ENCODE measurements at places on chromosomes 4 and X.

DNA sequence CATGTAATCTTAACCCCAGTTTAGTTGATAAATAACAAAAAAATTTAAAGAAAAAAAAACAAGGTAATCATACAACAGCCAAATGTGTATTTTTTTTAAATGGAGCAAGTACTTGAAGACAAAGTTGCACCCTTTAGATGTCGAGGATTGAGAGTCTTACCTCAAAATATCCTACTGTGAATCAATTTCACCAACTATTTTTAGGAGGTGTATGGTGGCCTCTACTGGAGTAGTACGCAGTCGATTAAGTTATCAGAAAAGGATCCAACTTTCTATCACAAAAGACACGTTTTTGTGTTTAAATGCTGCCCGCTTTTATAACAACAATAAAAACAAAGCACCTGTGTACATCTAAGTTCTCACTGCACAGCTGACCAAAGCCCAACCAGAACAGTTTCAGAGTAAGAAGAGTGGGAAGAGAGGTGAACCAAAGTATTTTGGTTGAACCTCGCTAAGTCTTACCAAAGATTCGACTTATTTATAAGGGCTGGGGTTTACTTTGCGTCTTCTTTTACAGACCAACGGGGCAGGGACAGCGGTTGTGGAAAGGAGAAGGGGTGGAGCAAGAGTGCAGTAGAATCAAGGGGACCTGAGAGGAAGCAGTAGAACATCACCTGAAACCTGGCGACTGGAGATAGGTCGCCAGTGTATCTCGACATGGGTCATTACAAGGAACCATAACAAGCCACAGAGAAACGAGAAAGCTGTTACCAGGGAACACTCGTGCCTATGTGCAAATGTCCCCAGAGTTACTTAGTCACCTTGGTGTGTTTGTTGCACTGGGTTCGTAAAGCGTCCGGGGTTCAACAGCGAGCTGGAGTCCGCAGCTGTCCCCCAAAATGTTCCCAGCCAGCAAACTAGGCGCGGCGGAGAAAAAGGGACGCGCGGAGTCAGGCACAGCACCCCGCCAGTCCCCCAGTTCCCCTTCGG lies 1.1 kb downstream of the RPS6KA6 start:
- DNase-seq = no peak

DNA sequence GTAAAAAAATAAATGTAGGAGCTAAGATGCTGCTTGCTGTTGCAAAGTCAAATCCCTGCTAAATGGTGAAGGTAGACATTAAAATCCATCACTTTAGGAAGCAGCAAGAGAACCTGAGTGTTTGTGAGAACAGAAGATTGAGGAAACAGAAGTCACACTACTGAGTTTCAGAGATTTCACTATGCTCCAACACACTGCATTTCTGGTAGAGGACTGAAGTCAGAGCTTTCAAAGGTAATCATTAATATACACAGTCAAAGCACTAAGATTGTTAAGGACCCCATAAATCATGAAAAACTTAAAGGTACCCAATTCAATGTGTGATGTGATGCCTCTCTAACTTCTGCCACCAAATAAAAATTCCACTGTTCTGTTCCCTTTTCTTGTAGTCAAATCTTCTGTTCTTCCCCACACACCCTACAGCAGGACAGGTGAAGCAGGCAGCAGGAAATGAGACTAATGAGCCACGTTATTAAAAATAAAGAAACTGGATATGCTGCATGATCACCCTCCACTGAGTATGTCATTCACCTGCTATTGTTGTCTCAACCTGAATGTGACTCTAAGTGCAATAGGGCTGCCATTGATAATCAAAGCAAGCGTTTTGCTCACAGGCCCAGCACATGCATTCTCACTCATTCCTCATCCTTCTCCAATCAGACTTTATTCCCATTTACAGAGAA lies 28.9 kb upstream of the APELA start:
- DNase-seq = no peak

DNA sequence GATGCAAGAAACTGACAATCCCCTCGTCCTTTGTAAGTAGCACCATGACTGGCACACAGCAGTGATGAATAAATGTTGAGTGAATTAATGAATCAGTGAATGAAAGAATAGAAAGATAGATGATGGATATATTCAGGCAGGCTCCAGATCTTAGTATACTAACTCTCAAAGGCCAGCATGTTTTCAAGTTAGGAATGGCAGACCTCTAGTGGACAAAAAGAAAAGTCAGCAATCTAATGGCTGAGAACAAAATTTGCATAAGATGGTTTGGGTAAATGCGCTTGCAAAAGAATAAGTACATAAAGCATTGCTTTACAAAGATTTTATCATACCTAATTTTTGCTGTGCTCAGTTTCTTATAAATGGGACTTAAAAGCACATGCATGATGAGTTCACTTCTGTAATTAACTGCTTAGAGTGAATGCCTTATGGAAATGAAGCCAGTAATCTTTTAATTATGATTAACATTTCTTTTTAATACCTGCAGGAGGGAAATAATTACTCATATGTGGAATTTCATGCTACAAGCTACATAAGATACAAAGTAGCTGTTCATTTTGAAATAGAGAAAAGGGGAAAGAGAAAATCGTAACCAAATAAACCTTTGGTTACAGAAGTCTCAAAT lies 126.9 kb upstream of the GPRIN3 start:
- no peak for DNase-seq

DNA sequence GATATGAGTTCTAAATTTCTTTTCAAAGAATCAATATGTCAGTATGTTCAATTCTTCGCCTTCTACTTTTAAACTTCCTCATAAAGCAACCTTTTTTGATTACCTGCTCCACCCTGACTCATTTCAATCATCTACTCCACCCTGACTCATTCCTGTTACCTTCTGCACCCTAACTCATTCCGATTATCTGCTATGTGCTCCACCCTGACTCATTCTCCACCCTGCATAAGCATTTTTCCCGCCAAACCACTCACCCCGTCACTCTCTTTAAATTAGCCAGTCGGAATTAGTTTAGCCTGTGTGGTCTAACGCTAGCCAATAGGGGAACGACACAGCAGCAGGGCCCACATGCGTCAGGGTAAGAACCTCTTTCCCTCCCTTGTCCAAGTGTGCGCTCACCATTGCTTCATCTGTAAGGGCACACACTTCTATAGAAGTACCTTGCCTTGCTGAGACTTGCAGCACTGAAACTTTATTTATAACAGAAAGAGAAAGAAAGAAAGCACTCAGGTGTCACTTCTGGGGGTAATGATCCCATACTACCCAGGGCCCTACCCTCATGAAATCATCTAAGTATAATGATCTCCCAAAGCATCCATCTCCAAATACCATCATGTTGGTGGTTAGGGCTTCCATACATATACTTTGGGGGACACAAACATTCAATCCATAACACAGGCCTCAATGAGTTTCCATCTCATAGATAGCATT lies 875.2 kb downstream of the RAPGEF2 start:
- DNase-seq = no peak

DNA sequence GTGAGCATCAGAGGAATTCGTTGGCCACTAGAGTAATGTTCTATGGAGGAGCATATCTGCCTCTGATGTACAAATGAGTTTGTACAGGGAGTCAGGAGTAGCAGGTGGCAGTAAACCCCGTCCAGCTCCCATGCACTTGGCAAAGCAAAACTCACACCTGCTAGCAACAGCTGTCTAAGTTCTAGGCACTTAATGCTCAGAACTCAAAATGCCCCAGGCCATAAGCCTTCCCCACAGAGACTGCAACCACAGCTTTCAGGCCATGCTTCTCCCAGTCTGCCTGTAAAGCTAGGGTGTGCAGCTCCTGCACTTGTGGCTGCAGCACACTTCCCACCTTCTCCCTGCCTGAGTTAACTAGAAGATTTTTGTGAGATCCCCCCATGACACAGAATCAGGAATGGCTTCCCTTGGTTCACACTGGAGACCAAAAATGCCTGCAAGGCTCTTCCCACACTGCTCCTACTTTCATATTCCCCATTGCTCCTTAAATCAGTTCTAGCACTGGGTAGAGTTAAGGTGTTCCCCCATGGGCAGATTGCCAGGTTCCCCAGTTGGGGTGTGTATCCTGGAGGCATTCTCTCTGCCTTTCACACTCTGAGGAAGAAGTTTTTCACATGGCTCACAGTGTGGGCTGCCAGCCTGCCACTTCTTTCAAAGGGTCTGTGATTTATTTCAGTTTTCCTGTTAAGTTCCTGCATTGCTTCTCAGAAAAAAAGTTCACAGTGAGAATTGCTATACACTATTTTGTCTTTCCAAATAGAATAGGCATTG lies 189.9 kb downstream of the STPG2 start:
- DNase-seq = no peak

GRCh38 chr4:99625369-99625768 lies 32.3 kb downstream of the C4orf54 start:
- DNase-seq = no peak

DNA sequence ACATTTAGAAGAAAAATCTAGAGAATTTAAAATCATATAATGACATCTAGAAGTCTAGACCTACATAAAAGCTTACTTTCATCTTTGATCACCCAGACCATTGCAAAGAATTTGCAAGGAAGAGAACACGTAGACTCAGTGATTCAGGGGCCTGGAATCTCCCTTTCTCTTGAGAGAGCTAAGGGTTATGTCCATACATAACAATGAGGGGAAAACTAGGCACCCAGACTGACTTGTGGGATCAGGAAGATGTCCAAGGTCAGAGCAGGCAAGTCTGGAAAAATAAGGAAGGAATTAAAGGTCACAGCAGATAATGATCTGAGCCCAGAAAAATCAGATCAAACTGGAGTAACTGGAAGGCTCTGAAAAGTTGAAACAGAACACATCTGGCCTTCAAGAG lies 198.4 kb upstream of the SFRP2 start:
- DNase-seq = no peak

GRCh38 chr4:8297691-8298485 lies 28.3 kb downstream of the HTRA3 start:
- DNase-seq = no peak

DNA sequence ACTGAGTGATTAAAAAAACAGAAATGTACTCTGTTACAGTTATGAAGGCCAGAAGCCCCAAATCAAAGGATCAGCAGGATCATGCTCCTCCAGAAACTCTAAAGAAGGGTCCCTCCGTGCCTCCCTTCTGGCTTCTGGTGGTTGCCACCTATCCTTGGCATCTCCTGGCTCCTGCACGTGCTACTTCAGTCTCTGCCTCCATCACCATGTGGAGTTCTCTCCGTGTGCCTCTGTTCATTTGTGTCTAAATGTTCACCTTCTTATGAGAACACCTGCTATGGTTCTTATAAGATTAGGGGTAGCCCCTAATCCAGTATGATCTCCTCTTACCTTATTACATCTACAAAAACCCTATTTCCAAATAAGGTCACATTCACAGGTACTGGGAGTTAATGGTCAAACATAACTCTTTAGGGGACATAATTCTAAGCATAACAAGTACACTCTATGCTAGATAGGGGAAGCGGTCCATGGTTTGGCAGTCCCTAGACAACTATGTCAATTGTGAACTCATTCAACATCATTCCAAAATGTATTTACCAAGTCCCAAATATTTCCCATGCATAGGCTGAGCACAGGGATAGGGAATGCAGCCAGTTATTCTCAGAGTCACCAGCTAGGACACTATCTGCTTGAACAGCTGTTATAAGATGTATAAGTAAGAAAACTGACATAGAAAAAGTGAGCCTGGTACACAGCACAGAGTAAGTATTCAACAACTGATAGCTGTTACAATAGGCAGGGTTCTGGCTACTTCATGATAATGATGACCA lies 295.5 kb upstream of the BOD1L1 start:
- no peak for DNase-seq

- DNase-seq = no peak
These were observed 3.6 kb downstream of the MAGEA11 start for GRCh38 chrX:149715468-149715867.

DNA sequence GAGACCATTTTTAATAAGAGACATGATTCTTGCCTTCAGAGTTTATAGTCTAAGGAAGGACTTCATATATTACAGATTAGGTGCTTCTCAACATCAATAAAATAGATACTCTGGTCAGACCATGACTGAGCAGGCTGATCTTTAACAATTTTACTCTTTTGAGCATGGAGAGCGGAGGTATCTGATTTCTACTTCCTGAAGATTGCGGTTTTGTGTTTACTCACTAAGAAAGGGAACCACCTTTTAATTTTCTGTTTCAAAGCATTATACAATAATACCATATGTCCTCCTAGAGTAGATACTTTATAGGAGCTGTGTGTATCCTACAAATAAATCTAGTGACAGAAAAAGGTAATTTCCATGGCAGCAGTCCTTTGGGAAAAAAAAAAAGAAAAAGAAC lies 12.5 kb downstream of the MORC4 start:
- DNase-seq = no peak

GRCh38 chr4:111837761-111838160 lies 307.5 kb upstream of the FAM241A start:
- no peak for DNase-seq

- no peak for DNase-seq
These were observed 120.5 kb upstream of the MAP9 start for GRCh38 chr4:155497306-155497705.

DNA sequence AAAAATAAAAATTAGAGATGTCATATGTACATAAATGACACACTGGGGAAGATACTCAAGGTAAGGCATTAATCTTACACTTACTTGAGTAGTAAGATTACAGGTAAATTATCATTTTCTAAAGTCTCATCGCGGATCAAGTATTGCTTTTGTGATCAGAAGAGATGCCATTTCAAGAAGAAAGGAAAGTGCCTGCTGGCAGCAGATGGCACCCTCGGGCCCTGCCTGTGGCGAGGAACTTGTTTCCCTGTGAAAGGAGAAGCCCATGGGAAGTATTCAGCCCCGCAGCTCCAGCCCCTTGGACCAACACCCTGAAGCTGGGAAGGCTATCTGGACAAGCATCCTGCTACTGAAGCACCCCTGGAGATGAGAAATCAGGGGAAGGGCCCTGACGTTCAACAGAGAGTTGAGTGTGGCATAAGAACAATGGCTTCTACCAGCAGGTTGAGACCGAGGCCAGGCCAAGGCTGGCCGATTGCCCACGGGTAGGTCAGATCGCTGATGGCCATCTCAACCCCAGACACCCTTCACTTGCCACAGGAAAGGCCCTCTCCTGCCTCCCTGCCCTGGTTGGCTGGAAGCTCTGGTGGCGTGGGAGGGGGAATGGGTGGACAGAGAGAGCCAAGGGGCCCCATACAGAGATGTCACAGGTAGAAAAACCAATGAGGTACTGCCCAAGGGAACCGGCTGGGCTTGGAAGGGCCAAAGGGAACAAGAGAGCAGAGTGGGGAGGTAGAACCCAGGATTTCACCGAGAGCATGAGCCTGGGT lies 18.8 kb upstream of the MXD4 start:
- DNase-seq = no peak

GRCh38 chr4:4919927-4920326 lies 60.5 kb downstream of the MSX1 start:
- DNase-seq = no peak

GRCh38 chr4:41207291-41207831 lies 7.0 kb downstream of the APBB2 start:
- DNase-seq = no peak

DNA sequence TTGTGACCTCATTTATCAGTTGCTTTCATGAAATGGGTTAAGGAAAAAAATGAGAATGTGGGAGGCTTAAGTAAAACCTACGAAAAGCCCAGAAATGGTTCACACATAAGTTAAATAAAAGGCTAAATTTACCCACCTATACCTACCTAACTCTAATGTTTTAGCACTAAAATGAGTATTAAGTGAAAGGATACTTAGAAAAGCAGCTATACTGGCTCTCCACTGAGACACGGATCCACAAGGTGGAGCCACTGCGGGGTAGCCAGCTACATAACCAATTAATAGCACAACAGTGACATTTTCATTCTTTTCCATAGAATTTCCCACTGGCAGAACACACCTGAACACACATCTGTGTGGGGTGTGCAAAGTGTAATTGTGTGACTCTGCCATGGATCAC lies 101.9 kb downstream of the MAML3 start:
- peak; percentile 18 for DNase-seq
